ENCODE measurements at places on chromosomes 2 and 18.

DNA sequence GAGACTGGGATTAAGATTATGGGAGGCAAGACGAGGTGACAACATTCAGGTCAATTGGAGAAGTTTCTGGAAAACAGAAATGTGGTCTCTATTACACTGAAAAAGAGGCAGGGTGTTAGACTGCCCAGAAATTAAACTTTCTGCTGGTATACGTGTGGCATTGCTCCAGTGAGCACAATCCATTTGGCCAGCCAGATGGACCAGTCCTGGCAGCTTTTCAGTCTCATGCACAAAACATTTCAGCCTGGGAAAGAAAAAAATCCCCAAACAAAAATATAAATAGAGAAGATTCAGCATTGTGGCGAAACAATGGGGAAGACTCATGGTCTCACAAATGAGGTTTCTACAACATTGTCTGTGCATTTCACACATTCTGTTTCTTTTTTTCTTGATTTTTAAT is 113.9 kb downstream of the HNMT start:
- no peak for DNase-seq

DNA sequence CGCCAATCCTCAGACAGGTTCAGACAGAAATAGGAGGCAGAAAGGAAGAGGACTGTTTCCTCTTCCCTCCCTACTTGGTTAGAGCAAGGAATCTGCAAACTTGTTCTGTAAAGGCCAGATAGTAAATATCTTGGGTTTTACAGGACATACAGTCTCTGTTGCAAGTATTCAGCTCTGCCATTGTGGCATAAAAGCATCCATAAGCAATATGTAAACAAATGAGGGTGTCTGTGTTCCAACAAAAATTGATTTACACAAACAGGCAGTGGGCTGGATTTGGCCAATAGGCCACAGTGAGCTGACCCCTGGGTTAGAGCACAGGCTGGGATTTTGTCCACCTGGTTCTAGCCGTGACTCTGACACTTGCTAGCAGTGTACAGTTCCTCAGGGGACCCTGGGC is 89.4 kb downstream of the NRP2 start:
- no peak for DNase-seq

DNA sequence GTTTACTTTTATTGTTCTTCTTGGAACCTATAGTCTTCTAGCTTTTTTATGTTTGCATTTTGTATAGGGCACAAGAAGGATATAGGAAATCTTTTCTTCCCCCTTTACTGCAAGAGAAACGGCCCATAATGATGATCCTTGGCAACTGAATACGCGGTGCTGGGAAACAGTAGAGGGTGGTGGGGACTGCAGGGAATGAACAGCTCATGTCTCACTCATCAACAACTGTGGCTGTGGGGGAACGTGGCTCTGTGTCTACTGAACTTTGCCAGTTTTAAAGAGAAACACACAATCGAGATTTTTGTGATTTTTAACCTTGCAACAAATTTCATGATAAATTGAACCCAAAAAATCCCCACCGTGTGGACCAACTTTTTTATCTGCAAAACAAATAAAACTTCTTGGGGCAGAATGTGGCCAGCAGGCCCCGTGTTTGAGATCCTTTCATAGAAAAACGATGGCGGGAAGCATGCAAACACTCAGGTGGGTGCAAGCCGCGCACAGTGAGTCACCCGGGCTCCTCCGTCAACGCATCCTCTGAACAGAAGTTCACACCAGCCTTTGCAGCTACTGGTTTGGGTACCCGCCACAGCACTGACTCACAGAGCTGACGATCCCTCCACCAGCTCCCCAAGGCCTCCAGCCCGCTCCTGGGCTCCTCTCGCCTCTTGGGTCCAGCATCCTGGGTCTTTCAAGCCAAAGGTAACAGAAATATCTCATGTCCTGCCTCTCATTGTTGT is 149.3 kb downstream of the COL6A3 start:
- DNase-seq: no peak

- no peak for DNase-seq
Measured at GRCh38 chr2:133416736-133417135, 151.5 kb downstream of the NCKAP5 start.

DNA sequence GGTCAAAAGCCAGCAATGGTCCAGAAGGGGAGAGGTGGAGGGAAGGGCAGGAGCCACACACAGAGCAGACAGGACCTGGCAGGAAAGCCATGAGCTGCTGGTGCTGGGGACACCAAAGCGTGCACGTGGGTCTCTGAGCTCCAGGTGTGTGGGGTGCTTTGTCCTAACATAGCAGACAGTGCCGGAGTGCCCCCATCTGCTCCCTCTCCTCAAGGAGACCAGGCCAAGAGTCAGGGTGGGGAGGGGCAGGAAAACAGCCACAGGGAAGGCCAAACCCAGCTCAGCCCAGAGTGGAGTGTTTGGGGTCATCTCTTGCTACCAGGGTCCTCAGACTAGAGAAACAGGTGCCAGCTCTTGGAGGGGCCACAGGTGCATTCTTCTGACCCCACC is 4.2 kb upstream of the GPC1 start:
- DNase-seq: no peak

DNA sequence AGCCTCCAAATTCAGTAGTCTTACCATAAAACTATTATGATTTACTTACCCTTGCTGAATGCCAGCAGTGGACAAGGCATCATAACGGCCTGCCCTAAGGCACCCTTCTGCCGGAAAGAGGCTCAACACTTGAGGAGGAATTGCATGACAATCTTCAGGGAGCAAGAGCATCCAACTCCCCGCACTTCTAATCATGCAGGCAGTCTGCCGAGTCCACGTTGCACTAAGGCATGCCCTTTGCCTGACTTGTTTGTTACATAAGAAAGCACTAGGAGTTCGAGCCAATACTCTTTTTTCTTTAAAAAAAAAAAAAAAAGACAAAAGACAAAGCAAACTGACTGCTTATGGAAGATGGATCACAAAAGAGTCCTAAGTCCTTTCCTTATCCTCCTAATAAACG is 17.9 kb upstream of the SPTBN1 start:
- no peak for DNase-seq

GRCh38 chr2:28484835-28485234 is 11.0 kb upstream of the PLB1 start:
- no peak for DNase-seq

DNA sequence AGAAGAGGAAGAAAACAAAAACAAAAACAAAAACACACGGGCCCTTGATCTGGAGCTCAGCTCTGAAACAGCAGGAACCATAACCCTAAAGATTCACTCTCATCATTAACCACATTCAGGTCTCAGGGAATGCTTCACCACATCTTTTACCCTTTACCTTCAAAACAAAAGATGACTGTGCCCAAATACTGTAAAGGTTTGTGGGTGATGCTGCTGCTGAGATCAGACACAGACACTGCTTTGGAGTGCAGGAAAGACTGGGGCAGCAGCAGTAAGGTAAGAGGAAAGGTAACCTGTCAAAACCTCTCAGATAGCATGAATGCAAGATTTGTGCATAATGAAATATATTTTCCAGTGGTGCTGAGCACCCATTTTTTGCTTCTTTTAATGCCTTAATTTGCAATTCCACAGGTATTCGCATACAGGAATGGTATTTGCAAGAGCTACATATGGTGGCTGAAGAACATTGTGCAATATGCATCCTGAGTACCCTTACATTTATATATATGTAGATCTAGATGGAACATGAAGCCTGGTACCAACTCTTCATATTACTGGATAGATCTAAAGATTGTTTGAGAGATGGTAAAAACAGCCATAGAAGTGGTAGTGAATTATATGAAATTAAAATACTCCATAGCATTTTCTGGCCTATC is 4.1 kb upstream of the FLACC1 start:
- no peak for DNase-seq

GRCh38 chr2:133262893-133263292 is 305.4 kb downstream of the NCKAP5 start:
- no peak for DNase-seq

GRCh38 chr2:16058256-16058655 is 117.9 kb downstream of the MYCN start:
- DNase-seq: no peak

GRCh38 chr2:238789317-238789806 is 58.5 kb upstream of the TWIST2 start:
- no peak for DNase-seq
